CD4-positive, alpha-beta T cell treated with Interleukin-6 for 4 hours (primary cell): ENCODE measurements at places on chromosomes 2 and 18.

DNA sequence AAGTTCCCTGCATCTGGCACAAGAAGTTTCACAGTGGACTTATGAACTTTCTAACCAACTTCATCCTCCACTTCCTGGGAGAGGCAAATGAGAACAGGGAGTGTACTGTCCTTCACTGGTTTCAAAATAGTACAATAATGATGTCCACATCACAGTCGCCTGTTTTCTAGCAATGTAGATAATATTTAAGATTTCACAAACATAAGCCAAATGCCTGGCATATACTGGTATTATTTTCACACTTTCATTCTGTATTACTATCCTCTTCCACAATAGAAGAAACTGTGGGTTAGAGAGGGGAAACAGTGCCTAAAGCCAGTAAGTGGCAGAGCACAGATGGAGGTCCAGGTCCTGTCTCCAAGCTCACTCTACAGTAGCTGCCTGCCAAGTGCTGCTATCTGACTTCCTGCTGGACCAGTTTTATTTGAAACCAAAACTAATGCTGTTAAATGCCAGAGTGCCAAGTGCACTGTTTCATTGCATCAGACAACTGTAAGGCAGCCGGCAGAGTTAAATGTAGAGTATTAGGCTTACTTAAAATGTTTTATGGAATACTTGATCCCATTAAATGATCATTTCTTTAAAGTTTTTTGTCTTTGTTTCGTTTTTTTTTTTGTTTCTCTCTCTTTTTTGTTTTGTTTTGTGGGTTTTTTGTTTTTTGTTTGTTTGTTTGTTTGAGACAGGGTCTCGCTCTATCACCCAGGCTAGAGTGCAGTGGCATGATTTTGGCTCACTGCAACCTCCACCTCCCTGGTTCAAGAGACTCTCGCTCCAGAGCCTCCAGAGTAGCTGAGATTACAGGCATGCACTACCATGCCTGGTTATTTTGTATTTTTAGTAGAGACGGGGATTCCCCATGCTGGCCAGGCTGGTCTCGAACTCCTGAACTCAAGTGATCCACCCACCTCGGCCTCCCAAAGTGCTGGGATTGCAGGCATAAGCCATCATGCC, 15.1 kb downstream of the COBLL1 start:
- no peak for DNase-seq

DNA sequence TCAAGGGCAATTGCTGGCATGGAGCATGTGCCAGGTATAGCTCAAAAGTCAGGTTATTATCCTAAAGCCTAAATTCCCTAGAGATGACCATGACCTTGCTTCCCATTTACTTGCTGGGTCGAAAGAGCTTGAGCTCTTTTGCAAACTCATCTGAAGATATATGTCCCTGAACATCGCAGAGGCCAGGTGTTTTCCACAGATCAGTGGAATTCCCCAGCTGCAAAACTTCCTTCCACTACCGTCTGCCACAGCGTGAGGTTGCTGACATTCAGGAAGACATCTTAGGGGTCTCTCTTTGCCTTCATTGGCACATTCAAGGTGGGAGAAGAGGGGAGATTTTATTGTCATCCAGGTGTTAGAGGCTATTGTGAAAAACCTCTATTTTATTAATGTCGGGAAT, 171.0 kb downstream of the MIB1 start:
- no peak for DNase-seq

DNA sequence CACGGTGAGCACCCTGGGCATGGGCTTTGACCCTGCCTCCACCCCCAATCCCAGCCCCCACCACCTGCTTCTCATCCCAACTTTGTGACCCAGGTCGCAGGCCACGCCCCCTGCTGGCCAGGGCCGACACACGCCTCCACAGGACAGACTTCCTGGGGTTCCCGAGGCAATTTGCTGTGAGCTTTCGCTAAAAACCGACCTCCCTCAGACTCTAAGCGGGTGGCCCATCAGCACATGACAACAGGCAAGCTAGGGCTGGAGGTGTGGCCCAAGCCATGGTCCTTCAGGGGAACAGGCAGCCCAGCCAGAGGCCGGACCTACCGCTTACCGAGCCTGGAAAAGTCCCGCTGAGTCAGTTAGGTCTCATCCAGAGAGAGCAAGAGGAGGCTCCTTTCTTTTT, 31.9 kb downstream of the C1QL2 start:
- peak; percentile 45 for DNase-seq

DNA sequence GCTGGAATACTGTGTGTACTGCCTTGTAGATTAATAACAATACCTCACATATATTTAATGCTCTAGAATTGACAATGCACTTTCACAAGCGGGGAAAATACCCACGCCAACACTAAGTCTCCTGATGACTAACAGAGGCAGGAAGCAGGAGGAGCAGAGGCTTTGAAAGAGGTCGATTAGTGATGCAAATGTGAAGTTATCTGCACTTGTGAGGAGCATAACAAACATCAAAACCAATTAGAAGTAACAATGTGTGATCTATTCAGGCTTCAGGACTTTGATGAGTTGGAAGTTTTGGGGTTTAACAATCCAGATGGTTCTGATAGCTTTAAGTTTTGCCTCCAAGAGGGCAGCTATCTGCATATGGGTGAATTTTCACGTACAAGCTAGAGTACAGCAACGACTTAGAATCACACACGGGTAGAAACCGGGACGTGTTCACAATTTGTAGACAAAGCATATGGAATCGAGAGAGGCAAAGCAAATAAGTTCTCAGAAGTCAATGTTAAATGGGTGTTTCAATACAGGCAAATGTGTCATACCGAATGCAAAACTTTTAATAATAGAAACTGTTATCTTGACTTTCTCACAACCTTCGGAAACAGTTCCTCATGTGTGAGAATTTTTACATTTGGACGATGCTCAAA, 114.5 kb downstream of the METTL8 start:
- DNase-seq, result peak; percentile 49

- no peak for DNase-seq
These were observed 56.2 kb upstream of the SMIM21 start for GRCh38 chr18:75483662-75484061.
